Stimulated activated CD4-positive, alpha-beta T cell treated with anti-CD3 and anti-CD28 coated beads, Interleukin-15, amount 100 ng/mL, for 24 hours (primary cell): ENCODE measurements at places on chromosomes 12 and 14.

GRCh38 chr12:92717202-92717601, 14.4 kb downstream of the PLEKHG7 start:
- no peak for DNase-seq

DNA sequence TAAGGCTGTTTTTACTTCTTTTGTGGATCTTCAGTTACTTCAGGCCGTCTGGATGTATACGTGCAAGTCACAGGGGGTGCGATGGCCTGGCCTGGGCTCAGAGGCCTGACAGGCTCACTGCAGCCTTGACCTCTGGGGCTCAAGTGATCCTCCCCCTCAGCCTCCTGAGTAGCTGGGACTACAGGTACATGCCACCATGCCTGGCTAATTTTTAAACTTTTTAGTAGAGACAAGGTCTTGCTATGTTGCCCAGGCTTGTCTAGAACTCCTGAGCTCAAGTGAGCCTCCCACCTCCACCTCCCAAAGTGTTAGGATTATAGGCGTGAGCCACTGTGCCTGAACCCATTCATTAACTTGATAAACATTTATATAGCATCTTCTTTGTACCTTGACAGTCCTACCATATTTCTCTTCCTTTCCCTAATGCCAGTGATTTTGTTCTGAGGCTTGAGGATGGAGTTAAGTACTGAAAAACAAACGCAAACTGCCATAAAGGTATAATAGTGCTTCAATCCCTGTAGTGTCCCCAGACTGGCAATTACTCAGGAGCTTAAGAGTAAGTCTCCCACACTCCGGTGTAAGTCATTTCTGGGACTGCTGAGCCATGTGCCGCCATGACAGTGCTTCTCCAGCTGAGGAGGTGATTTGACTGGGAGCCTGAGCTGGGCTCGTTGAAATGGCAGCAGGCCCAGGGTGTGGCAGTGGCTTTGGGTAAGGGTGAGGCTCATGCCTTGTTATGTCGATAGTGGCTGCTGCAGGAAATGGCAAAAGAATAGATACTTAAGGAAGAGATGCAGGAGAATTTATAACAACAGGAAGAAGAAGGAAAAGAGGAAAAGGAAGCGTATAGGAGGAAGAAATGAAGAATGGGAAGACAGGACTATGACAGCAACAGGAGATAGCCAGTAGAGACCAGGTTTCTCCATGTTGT, 43.7 kb upstream of the HECTD1 start:
- DNase-seq: no peak

GRCh38 chr12:47781479-47782371, 8.7 kb downstream of the SLC48A1 start:
- DNase-seq: no peak

DNA sequence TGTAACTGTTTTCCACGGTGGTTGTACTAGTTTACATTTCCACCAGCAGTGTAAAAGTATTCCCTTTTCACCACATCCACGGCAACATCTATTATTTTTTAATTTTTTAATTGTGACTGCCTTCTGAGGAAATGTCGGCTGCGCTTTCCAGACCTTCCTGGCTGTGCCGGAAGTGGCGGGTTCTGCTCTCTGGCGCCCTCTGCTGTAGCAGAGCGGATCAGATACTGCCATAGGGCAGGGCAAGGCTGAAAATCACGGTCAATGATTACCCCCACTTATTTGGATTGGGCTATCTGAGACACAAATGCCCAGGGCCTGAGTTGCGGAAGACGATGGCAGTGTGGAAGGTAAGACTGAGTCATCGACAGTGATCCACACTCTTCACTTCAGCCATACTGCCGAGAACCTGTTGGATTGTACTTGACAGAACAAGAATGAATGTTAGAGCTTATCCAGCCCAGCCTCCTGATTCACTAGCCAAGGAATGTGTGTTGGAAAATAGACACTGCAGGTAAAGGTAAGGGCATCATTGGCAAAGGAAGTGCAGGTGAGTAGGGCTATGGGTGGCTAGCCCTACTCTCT, 124.2 kb downstream of the NTF3 start:
- DNase-seq: peak; percentile 36

DNA sequence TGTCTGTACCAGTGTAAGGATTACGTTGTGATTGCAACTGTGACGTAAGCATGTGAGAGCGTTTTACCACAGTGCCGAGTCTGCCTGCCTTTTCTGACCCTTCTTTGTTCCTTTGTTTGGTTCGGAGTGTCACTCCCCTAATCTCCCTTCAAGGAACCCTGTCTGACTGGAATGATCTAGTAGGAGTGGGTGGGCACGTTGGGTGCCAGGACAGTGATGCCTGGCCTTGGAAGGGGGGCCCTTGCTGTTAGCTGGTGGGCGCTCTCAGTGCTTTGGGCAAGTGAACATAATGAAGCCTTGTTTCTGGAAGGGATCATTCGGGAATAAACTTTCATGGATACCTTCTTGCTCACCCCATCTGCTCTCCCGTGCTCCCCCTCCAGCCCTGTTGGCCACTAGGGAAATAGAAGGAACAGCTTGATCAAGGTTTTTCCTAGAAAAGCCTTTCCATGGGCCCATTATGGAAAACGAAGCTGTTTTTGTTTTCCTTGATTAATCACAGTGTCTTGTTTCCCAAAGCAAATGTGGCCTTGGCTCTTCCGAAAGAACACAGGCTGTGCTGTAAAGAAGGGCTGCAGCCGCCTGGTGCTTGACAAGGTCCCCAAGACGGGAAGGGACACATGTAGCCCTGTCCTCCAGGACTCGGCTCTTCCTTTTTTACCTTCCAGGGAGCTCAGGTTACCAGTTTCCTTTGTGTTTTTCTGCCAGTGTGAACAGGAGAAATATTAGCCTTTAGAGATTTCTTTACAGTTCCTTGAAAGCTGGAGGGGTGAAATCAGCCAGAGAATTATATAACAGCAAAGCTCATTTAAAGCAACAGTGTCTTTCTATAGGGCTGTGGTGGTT, 215.5 kb downstream of the CRADD start:
- DNase-seq: no peak

GRCh38 chr12:117850048-117850447, 118.7 kb downstream of the KSR2 start:
- DNase-seq: peak; percentile 8

GRCh38 chr12:107571492-107571891, 114.1 kb upstream of the PWP1 start:
- DNase-seq: no peak

- DNase-seq: peak; percentile 90
Measured at GRCh38 chr14:105944632-105945610, 418.5 kb downstream of the TMEM121 start.

GRCh38 chr12:16417058-16417457, 69.6 kb downstream of the MGST1 start:
- DNase-seq: no peak

DNA sequence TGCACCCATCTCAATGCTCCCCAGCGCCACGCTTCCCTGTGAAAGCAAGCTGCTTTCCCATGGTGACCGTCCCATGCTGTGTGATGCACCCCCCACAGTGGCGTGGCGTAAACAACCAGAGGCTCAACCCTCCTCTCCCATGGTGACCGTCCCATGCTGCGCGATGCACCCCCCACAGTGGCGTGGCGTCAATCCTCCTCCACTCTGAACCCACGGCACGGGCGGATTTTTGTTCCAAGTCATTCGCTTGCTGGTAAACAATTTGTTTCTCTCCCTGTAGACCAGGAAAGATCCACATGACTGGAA, 8.9 kb downstream of the STX2 start:
- DNase-seq: no peak

- DNase-seq: no peak
Measured at GRCh38 chr12:53495903-53496751, 3.1 kb downstream of the MAP3K12 start.

DNA sequence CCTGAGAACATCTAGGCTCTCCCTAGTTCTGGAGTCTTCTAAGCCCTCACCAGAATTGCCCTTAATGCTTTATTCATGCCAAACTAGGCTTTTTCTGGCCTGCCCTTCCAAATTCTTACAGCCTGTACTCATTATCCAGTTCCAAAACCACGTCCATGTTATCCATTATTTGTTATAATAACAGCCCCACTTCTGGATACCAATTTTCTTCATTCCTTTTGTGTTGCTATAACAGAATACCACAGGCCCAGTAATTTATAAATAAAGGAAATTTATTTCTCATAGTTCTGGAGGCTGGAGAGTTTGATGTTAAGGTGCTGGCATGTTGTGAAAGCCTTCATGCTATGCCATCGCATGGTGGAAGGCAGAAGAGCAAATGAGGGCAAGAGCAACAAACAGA, 68.0 kb upstream of the AMIGO2 start:
- no peak for DNase-seq

DNA sequence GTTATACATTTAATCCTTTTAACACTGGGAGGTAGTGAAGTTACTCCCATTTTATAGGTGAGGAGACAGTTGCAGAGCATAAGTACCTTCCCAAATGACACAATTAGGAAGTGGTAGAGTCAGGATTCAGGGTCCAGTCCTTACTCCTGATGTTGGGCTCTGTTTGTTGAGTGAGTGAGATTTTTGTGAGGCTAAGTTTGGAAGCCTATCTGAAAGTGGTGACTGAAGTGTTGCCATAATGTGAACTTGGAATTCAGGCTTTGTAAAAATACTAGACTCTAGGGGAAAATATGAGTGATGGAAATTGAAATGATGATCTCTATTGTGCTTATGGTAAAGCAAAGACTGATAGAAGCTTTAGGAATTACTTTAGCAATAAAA, 2.2 kb downstream of the NUDT4 start:
- no peak for DNase-seq

DNA sequence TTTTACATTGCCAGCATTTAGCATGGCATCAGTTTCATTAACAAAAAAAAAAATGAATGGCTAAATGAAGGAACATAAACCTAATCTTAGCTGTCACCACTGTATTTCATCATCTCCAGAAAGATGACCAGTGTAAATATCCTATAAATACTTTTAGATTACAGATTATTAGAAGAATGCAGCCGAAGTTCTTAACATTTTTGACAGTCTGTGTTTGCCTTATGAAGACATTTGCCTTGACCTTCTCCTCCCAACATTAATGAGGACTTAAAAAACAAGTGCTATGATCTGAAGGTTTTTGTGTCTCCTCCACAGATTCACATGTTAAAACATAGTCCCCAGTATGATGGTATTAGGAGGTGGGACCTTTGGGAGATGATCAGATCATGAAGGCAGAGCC, 253.0 kb downstream of the SNAPC1 start:
- DNase-seq: no peak

DNA sequence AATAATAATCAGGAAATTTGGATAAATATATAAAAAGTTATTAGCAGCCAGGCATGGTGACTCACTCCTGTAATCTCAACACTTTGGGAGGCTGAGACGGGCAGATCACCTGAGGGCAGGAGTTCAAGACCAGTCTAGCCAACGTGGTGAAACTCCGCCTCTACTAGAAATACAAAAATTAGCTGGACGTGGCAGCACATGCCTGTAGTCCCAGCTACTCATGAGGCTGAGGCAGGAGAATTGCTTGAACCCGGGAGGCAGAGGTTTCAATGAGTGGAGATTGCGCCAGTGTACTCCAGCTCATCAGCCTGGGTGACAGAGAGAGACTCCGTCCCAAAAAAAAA, 64.5 kb downstream of the SYT1 start:
- no peak for DNase-seq

- no peak for DNase-seq
Measured at GRCh38 chr12:98574110-98574509, 19.4 kb upstream of the SLC25A3 start.

DNA sequence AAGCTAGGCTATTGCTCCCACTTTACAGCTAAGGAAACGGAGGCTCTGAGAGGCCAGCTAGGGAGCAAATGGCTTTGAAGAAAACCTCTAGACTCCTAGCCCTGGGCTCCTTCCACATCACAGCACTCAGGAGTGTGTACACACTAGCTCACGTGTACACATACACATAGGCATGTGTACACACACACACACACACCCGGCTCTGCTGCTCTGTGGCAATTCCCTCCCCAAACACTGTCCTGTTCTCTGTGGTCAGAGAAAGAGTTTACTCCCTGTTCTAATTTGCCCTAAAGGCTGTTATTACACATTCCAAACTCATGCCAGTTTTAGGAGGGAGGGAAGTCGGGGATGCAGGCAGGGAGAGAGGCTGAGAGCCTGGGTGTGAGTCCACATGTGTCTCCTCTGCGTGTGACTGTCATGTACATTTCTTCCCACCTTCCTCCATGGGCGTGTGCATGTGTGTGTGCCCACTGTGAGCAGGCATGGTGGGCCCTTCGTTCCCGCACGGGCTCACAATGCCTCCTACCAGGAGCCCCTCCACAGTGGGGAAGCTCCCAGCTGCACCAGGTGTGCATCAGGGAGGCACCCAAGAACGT, 14.2 kb downstream of the TRPV4 start:
- DNase-seq: no peak

GRCh38 chr14:35385042-35385839, 19.3 kb downstream of the NFKBIA start:
- no peak for DNase-seq

GRCh38 chr12:13784504-13784903, 196.9 kb downstream of the GRIN2B start:
- no peak for DNase-seq

- no peak for DNase-seq
Measured at GRCh38 chr12:47705229-47705565, 633 bp downstream of the RPAP3 start.

DNA sequence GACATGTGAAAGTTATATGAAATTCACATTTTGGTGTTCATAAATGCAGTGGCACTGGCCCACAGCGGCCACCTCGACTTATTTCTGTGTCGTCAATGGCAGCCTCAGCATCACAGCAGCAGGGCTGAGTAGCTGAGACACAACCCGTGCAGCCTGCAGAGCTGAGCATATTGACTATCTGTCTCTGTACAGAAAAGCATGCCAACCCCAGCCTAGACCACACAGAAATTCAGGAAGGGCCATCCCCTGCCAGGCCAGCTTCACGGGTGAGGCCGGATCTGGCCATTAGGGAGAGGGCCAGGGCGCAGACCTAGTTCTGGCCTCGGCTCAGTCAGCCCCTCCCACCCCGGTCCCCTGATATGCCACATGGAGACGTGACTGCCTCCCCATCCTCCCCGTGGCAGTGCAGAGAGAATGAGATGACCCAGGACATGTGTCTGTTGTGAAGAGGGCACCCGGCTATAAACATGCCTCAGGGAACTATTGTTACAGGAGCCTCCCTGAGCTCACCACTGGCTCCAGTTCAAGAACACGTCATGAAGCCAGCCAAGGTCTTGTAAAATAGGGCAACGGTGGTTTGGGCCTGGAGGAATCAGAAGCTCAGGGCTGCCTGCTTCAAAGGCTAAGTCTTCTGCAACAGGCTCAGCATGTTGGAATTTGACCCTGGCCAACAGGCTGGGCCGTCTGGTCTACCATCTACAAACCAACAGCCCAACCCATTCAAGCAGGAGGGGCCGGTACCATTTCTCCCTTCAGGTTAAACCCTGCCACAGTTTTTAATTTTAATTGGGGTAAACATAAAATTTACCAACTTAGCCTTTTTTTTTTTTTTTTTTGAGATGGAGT, 25.5 kb downstream of the SCARB1 start:
- no peak for DNase-seq

DNA sequence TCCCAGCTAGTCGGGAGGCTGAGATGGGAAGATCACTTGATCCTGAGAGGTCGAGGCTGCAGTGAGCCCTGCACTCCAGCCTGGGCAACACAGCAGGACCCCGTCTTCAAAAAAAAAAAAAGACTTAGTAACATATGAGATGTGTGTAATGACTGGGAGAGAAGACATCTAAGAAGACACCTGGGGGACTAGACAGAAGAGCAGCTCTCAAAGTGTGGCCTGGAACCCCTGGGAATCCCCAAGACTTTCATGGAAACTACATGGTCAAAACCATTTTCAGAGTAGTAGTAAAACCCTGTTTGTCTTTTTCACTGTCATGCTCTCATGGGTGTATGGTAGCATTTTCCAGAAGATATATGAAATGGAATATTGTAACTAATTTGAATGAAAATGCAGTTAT, 45.3 kb downstream of the R3HDM2 start:
- no peak for DNase-seq

GRCh38 chr12:93581370-93581769, 8.9 kb downstream of the SOCS2 start:
- DNase-seq: no peak
